ENCODE measurements at places on chromosomes 7 and 10. TPM values are rescaled to one million over a fixed set of nuclear protein-coding genes. Genes with fewer than 3 reads are reported as not detected.

GRCh38 chr7:461453-462172, 58.0 kb downstream of the PDGFA start:
- no peak for DNase-seq

DNA sequence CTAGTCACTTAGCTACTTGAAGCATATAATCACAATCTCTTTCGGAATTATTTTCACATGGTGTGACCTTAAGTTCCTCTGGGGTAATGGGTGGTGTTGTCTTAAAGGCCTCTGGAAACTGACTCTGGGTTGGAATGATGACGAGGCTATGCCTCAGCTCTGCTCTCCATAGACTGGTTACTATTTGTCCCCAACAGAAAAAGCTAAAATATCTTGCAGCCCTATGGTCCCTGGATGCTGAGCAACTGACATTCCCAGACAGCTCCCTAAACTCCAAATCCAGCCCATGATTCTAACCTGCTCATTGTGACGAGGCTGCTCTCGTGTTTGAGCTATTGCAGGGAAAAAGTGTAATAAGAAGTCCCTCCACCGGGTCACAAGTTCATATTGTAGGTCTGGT, 51.6 kb downstream of the HBP1 start:
- no peak for DNase-seq

The ACSL5 gene
- polyA plus RNA-seq, result 163 TPM

DNA sequence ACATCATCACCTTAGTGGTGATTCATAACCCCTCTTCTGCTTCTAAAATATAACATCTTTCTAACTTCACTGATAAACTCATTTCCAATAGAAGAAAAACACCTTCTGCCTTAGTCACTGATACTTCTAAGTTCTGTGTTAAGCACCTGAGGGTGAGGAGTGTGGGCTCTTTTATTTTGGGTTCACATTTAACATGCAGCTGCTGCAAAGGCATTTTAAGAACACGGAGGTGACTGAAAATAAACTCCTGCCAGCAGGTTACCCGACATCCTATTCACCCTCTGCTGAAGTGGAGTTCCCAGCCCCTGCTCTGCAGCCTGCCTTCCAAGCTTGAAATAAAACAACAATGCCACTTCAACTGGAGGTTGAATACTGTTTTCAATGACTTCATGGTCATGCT, 202.9 kb upstream of the PLXNA4 start:
- DNase-seq, result no peak

DNA sequence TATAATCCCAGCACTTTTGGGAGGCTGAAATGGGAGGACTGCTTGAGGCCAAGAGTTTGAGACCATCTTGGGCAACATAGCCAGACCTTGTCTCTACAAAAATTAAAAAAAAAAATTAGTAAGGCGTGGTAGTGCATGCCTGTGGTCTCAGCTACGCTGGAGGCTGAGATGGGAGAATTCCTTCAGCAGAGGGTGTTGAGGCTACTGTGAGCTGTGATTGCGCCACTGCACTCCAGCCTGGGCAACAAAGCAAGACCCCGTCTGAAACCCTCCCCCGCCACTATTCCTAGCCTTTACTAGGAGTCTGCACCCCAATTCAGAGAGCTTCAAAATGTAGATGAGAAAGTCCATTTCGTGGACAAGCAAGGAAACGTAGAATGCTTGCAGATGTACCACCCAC, 95.2 kb downstream of the PRPF18 start:
- no peak for DNase-seq

GRCh38 chr7:71705217-71705616, 573.3 kb downstream of the GALNT17 start:
- no peak for DNase-seq

All from small intestine (tissue), 16 donors.